ENCODE measurements at places on chromosomes 7 and 10. TPM values are rescaled to one million over a fixed set of nuclear protein-coding genes. Genes with fewer than 3 reads are reported as not detected.

Gene GLI3
- total RNA-seq = 5.9 TPM

Gene TRAPPC14
- 10.9 TPM for total RNA-seq

Gene HERPUD2
- total RNA-seq = 26.1 TPM

Gene PSD
- 2.3 TPM for total RNA-seq

Gene ATP5F1C
- total RNA-seq = 240 TPM

Gene PNLIPRP2
- total RNA-seq = not detected

Gene ORC5
- 30.5 TPM for total RNA-seq

Gene UROS
- total RNA-seq = 56.1 TPM

Gene ANKRD61
- 0.44 TPM for total RNA-seq

Gene EVX1
- total RNA-seq = not detected

Gene AGR3
- not detected for total RNA-seq

Gene ABCB4
- total RNA-seq = not detected

Gene NUDT13
- 2.0 TPM for total RNA-seq

Gene SPDYE5
- total RNA-seq = not detected

Gene PRSS37
- not detected for total RNA-seq

Gene SYT15
- 0.43 TPM for total RNA-seq

Gene CAV2
- total RNA-seq = 37.9 TPM

Gene CRHR2
- total RNA-seq = not detected

Gene POLR2J2
- total RNA-seq = 7.7 TPM

Gene ZP3
- total RNA-seq = 0.43 TPM

Gene KCNIP2
- 0.57 TPM for total RNA-seq

Gene RNLS
- 10.1 TPM for total RNA-seq

Gene IRF5
- total RNA-seq = not detected

Gene RPA3
- total RNA-seq = 9.2 TPM

Gene ZCCHC24
- 40.7 TPM for total RNA-seq

Gene SRRT
- 42.7 TPM for total RNA-seq

Gene CPN1
- not detected for total RNA-seq

Gene CDC14C
- total RNA-seq = not detected
